ENCODE measurements at places on chromosomes 12 and 14.
A peak's percentile ranks its signal among the peaks of the same experiment; 100 is the strongest.

GRCh38 chr12:74980510-74980909, 229.1 kb downstream of the KCNC2 start:
- DNase-seq = no peak

DNA sequence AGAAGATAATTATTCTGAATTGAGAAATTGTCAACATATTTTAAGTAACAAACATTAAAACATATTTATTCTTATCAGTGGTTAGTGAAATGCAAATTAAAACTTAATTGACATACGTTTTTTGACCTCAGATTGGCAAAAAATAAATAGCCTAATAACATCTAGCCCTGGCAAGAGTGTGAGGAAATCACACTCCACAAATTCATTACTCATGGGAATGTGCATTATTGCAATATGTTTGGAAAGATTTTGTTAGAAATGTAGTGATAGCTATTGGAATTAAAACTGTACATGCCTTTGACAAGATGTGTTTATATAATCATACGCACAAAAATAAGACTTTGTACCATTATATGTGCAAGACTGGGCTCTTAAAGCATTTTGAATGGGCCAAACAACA, 168.6 kb downstream of the KITLG start:
- DNase-seq = no peak

DNA sequence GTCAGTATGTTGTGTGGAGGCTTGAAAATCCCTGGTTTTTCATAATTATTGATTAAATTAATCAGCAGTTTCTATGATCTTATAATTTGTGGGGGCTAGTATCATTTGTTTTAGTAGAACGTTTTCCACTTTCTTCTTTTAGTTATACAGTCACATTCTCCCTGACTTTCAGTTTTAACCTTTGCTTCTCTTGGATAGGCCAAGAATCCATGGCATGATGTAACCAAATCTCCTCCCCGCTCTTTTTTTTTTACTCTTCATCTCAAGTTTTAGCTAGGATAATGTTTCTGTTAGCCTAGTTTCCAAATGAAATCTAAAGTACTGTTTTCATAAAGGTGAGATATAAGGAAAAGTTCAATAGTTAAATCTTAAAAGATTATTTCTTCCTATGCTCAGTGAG, 106.5 kb downstream of the TMEM117 start:
- no peak for DNase-seq

GRCh38 chr12:82359115-82359478, 768 bp downstream of the METTL25 start:
- DNase-seq = peak; percentile 7

DNA sequence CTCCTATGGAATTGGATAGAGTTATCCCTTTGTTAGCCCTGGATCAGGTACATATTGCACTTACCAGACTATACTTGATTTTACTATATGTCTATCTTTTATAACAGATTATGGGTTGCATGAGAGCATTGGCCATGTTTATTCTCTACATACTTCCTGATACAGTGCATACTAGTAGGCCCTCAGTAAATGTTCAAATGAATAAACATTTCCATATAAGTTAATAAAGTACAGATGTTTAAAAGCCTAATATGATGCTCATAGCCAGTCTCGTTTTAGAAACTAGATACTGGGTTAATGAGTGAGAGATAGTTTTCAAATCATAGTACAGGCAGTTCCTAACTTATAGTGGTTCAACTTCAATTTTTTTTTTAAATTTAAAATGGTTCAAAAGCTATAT, 39.5 kb upstream of the TOMM20L start:
- DNase-seq = no peak

- no peak for DNase-seq
These were observed 204.2 kb upstream of the PLXNC1 start for GRCh38 chr12:93944201-93944600.

GRCh38 chr12:946631-947030, 2.9 kb downstream of the RAD52 start:
- DNase-seq = no peak

- no peak for DNase-seq
These were observed 1.1 kb downstream of the ADSS1 start for GRCh38 chr14:104724981-104725771.
